ENCODE measurements at places on chromosomes 4 and X.

DNA sequence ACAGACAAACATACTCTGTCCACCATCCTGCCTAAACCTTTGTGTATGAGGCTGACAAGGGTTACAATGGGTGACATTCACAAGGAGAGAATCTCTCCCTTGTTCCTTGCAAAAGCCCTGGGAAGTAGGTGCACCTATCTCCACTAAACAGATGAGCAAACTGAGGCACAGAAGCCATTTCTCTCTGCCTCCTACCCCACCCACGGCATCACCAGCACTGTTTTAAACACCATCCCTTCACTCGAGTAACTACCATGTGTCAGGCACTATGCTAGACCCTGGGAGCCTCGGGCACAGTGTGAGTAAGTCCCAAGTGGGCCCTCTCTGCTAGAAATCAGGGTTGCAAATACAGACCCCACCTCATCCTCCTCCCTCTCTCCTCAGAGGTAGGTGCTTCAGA is 899 bp downstream of the LYAR start:
- DNase-seq, result no peak

DNA sequence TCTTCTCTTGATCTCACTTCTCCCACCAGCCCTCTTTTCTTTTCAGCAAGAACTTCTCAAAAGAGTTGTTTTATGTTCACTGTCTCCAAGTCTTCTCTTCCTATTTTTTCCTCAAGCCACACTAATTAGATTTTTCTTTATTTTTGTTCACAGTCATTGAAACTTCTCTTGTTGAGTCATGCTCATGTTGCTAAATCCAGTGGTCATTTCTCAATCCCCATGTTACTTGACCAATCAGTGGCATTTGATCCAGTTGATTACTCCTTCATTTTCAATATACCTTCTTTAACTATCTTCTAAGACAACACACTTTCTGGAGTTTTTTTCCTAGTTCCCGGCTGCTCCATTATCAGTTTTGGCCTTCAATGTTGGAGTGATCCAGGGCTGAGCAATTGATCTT is 103.1 kb upstream of the LSM6 start:
- no peak for DNase-seq

GRCh38 chr4:169756971-169757574 is 671 bp downstream of the HPF1 start:
- DNase-seq, result no peak

DNA sequence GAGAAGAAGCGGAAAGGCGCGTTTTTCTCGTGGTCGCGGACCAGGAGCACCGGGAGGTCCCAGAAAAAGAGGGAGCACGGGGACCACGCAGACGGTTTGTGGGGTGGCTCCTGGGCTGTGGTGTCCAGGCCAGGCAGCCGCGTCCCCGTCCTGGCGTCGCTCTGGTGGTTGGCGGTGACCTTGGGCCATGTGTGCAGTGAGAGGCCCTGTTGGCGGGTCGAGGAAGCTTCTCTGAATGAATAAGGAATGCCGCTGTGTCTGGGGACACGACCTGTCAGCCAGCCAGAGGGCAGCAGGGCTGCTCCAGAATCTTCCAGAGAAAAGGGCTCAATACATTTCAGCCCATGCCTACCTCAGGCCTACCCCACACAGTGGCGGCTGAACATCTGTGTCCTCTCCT is 24.3 kb upstream of the HGFAC start:
- no peak for DNase-seq

DNA sequence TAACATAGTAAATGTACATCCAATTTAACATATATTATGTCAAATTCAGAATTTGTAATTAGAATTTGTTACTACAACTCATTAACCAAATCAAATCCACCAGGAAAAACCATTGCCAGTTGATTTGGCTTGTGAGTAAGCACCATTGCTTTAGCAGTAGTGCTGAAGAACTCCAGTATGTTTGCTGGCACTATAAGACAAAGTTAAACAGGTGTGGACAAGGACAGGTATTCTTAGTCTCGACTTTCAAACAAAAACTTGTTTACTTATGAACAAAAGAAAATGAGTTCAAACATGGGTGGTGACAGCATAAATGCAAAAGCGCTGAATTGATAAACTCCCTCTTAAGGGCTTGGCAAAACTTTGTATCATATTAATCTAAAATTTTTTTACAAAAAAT is 1.3 kb upstream of the ADH7 start:
- DNase-seq, result no peak

DNA sequence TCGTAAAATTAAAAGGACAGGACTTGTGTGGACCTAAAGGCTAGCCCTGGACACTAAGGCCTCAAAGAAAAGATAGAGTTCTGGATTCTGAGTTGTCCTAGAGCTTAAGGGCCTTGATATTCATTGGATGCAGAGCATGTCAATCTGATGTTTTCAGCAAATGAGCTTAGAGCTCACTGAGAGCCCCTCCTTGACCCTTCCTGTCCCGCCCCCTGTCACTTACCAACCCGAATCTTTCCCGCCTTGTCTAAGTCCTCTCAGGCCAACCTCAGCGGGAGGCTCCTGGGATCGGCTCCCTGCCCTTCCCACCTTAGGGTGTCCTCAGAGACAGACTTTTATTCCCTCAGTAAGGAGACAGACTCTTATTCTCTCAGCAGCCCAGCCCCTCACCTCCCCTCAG is at the start of gene CT47C1:
Gene CT47C1 (plus strand): TSS at position 250 of the 400 bp plus-strand sequence. CDS start 233 bp downstream, outside the sequence.
- no peak for DNase-seq

- DNase-seq, result no peak
Measured at GRCh38 chr4:59102311-59102710, 1992.1 kb upstream of the IGFBP7 start.

DNA sequence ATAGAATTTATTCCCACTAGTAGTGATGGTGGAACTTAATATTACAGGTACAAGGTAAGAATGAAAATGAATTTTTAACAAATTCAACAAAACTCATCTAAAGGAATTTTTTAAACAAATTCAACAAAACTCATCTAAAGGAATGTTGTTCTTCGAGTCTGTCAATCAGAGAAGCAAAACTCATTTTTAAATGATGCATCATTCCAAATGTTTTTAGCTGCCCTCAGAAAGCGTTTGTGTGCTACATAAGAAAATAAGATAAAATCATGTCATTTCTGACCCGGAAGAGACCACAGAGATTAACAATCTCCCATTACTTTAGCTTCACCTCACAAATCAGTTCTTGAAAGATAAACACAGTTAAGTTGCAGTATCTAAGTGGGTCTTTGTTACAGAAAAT is 129.4 kb downstream of the REELD1 start:
- no peak for DNase-seq

- no peak for DNase-seq
Measured at GRCh38 chr4:185853841-185854240, 41.8 kb upstream of the SORBS2 start.

Measured in CMK (cell line).